DMS79 (cell line): ENCODE measurements at places on chromosomes 7 and 10.
A peak's percentile ranks its signal among the peaks of the same experiment; 100 is the strongest.

DNA sequence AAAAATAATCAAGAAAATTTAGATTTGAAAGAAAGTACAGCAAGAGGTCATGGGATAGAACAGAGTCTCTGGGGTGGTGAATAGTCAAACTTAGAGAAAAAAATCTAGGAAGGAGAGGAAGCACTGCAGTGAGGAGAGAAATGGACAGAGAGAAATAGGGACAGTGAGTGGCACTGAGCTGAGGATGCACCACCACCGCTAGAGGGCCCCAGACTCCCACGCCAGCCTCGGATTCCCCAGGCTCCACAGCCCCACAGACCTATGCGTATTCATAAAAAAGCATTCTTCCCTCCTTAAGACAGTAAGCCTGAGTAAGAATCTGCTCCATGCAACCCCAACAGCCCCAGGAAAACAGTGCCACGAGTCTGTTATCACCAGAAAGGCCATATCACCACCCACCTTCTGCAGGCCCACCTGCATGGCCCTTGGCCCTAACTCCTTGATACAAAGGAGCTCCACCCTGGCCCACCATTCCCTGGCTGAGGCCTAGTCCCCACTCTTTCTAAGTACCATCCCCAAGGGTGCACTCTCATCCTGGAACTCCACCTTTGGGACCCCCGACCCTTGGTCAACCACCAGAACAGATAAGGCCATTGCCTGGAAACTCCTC is 91.0 kb downstream of the ALOX5 start:
- DNase-seq: no peak

DNA sequence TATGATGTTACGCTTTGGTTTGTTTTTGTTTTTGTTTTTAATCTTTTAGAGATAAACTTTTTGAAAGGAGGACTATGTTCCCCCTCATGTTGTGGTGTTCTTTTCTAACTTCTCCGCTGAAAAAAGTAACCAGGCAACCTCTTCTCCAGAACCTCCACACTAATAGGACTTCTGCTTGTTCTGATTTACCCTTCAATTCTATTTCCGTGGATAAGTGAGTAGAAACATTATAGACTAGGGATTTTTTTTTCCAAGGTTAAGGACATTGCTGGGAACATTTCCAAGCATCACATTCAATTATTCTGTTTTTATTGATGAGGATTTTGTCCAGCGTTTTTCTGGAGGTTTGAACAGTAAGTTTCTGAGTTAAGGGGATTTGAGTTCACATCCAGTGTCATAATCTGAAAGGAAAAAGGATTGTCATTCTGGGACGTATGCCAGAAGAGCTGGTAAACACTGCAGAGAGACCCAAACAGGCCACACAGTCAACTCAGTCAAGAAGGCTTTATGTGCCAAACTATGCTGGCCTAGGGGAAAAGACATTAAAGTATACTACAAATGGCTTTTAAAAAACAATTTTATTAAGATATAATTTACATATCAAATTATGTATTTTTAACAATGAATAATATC is 28.3 kb upstream of the RALA start:
- DNase-seq: peak; percentile 13

- no peak for DNase-seq
Measured at GRCh38 chr10:113320987-113321386, 231.9 kb upstream of the HABP2 start.

GRCh38 chr10:16902606-16903005 is 85.4 kb upstream of the RSU1 start:
- DNase-seq: no peak

DNA sequence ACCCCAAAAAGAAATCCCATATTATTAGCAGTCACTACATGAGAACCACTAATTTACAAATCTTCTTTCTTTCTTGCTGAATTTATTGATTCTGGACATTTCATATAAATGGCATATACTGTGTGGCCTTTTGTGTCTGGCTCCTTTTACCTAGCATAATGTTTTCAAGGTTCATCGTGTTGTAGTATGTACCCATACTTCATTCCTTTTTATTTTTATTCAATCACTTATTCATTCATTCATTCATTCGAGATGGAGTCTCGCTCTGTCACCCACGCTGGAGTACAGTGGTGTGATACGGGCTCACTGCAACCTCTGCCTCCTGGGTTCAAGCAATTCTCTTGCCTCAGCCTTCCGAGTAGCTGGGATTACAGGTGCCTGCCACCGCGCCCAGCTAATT is 21.9 kb downstream of the VPS26A start:
- DNase-seq: no peak

- DNase-seq: no peak
Measured at GRCh38 chr7:71507680-71508602, 376.0 kb downstream of the GALNT17 start.

- DNase-seq: no peak
Measured at GRCh38 chr7:157758468-157759245, 421.9 kb downstream of the DNAJB6 start.

GRCh38 chr7:17242504-17242903 is 55.9 kb upstream of the AHR start:
- no peak for DNase-seq

GRCh38 chr10:28201410-28202400 is 101.2 kb downstream of the MPP7 start:
- no peak for DNase-seq
